GM12865 (cell line): ENCODE measurements at places on chromosomes 16 and 17.

DNA sequence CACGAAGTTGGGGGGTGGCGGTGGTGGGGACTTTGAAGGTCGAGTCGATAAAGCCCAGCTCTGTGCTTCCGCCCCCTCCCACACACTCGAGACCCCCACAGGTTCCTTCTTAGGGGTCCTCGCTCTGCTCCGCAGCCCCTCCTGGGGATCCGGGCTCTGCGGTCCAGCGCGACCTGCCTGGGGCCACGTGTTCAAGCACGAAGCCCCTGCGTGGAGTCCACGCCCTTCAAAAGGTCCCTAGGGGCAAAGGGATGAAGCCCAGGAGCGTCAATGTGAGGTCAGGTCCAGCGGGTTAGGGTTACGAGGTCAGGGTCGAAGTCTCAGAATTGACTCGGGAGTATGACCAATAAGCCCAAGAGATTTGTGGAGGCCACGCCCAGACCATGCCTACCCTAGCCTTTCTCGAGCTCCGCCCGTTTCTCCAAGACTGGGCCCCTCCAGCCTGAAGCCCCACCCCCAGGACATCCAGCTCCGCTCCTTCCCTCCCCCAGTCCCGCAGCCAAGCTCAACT is 786 bp upstream of the CACNA1G start:
- DNase-seq, result peak; percentile 44

DNA sequence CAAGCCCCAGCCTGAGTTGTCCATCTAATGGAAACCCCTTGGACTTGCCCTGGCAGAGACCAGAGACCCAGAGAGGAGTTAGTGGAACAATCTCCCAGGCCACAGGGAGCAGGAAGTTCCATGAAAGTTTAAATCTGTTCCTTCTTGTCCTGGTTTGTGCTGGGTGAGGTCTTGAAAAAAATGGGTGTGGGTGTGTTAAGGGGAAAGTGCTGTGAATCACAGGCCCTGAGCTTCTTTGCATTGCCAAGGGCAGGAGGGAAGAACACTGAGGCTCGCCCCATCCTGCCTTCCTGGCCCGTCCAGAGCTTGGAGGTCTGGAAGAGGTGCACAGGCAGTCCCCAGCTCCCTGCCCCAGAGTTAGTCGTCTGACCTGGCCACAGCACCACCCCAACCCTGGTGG is 2.3 kb downstream of the ADORA2B start:
- no peak for DNase-seq

DNA sequence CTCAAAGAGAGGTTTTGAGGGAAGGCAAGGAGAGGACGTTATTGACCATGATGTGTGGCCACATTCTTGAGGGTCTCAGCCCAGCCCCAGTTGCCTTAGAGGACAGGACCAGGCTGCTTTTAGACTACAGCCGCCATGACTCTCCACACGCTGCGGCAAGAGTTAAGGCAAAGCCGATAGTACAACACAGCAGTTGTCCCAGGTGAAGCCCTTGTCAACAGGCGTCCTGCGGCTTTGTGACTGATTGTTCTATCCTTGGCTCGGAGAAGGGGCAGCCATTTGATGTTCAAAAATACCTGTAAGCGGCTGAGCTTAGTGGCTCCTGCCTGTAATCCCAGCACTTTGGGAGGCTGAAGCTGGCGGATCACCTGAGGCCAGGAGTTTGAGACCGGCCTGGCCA is 28.8 kb downstream of the TMEM92 start:
- DNase-seq, result no peak

- no peak for DNase-seq
Observed at GRCh38 chr16:28110479-28110878, 47.0 kb upstream of the GSG1L start.

DNA sequence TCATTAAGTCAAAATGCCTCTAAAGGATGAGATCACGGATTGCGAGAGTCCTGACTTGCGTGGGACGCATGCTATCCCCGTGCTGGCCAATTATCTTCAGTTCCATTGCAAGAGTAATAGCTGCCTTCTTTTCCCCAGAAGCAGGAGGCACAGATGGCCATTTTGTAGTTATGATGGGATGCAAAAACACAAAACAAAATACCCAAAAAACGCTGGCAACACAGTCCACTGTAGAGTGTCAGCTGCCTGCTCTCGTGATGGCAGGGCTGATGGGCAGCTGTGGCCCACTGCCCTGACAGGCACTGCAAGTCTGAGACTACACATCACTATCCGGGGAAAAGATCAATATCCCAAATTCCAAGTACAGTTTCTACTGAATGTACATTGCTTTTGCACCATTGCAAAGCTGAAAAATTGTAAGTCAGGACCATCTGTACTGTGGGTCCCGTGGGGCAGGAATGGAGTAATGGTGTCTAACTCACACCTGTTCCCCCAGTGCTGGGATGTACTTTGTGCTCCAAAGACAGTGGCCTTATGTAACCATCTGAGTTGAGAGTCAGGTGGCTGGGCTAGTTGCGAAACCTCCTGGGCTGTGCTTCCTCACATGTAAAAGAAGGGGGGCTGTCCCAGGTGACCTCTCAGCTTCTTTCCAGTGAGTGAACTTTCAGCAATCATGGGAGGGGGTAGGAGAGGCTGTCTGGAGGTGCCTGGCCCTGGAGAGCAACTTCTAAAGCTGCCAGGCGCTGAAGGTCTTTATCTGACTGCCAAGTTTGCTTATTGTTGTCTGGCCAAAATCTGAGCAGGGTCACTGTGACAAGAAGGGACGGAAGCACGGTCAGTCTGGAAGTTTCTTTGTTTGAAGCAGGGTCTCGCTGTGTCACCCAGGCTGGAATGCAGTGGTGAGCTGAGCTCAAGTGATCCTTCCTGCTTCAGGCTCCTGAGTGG is 4.7 kb downstream of the SLC47A1 start:
- no peak for DNase-seq

DNA sequence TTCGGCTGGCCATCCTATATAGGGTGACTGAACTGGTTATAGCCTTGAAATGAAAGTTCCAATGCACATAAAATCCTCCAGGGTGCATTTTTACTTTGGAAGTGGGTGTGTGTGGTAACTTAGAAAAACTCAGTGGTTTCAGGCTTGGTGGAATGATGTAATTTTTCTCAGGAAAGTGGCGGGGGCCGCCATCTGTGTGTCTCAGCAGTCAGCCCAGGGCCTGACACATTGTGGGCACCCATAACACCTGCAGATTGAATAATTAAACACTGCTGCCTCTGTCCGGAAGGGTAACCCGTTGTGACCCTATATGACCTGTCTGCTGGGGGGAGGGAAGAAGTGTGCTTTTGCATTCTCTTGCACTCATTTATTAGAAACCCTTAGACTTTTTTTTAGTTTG is 2.2 kb upstream of the PDP2 start:
- peak; percentile 72 for DNase-seq

DNA sequence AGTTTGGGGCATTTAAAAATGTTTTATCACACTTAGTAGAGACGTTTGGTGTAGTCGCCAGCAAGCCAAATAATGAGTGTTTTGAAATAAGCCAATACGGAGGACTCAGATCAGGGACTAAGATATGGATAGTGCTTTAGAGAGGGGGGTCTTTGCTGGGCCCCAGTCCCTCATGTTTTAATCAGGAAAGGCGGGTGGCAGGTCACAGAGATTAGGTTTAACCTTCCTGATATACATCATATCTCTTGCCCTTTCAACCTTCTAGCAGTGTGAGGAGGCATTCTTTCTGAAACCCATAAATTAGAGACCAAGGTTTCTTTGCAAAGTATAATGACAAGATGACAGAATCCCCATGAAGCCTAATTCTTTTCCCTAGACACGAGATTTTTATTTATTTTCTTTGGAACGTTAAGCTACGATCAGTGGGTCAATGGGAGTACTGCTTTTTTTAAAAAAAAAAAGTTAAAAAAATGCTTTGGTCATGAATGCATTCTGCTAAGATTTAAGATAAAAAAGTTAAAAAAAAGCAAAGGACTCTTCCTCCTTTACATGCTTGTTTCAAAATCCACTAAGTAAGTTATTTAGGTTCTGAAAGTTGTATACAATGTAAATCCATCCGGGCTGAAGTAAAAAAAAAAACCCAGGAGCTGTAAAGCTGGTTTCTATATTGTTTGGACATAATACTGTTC is 572.1 kb upstream of the SALL1 start:
- no peak for DNase-seq

DNA sequence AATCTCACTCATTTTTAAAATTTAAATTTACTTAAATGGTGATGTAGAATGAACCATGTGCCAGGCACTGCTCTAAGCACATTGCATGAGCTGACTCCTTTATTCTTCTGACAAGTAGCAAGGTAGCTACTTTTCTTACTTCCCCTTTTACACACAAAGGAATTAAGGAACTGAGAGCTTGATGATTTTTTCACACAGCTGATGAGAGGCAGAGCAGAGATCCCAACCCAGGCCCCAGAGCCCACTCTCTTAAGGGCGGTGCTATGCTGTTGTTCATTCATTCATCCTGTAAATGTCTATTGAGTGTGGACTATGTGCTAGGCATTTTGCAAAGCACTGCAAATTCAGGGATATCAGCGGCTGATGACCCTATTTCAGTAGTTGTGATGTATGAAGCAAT is 17.9 kb downstream of the SEC14L5 start:
- peak; percentile 76 for DNase-seq

DNA sequence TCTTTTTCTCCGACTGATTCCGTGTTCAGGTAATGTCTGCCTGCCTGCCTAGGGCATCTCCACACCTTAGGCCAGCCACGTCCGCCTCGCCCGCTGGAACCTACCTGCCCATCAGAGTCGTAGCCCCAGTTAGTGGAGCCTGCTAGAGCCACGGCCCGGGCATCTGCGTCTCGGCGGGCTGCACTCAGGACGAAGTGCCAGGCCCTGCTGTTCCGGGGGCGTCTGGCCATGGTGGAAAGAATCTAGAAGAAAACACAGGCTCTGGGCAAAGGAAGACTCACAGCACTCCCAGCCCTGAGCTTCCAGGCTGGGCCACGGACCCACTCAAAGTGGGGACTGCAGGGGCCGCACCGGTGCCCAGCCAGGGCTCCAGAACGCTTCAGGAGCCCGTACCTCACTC is 1.1 kb downstream of the SPSB3 start:
- DNase-seq, result no peak

DNA sequence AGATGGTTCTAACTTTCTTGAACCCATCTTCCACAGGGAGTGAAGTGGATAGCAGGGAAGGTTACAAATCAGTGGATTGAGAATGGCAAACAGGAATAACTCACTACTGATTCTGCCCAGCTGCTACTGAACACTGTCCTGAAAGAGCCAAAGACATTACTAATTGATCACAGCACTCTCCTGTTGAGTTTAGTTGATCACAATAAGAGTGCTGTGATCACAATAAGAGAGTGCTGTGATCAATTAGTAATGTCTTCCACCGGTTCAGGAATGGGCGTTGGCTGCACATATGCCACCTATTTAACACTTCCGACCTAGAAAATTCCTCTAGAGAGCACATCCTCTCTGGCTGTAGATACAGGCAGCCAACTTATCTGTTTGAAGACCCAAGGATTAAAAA is 11.4 kb downstream of the CFAP97D1 start:
- peak; percentile 19 for DNase-seq

GRCh38 chr17:67491009-67491680 is 114.1 kb downstream of the PITPNC1 start:
- DNase-seq, result no peak

DNA sequence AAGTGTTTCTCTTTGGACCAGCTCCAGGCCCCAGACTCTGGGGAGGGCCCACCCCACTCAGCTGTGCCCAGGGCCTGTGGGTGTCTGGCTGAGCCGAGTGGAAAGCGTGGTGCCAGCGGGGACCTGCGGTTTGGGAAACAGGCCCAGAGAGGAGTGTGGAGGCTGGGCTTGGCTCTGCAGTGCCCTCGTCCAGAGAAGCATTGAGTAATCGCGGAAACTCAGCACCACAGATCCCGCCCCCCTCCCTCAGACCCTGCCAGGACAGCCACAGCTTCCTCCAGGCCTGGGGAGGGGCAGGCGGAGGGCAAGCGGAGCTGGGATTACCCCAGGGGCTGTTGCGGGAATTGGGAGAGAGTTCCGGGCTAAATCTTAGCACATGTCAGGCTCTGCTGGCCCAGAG is 14.6 kb upstream of the PITPNA start:
- DNase-seq, result no peak

DNA sequence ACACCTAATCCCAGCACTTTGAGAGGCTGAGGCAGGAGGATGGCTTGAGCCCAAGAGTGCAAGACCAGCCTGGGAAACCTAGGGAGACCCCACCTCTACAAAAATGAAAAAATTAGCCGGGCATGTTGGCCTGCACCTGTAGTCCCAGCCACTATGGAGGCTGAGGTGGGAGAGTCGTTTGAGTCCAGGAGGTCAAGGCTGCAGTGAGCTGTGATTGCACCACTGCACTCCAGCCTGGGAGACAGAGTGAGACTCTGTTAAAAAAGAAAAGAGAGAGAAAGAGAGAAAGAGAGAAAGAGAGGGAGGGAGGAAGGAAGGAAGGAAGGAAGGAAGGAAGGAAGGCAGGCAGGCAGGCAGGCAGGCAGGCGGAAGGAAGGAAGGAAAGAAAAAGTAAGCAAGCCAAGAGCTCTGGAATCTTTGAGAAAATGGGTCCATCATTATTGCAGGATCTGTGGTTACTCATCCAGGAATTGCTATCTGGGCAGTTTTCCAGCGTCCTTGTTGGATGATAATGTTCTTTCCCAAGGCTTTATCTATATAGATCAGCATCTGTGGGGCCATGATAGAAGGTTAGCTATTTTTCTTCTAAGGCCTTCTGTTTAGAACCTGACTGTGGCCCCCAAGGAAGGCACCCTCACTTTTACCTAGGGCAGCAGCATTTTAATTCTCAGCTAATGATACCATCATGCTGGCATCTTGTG is 533.2 kb upstream of the CDH5 start:
- DNase-seq, result no peak
